Stimulated activated CD4-positive, alpha-beta T cell treated with anti-CD3 and anti-CD28 coated beads, Interleukin-1b, Interleukin-23, amount 100 ng/mL, for 1 hour (primary cell): ENCODE measurements at places on chromosomes 7 and 10.

- no peak for DNase-seq
These were observed 141.8 kb upstream of the ASAH2 start for GRCh38 chr10:50392966-50393718.

GRCh38 chr7:23093546-23093945 lies 12.0 kb upstream of the KLHL7 start:
- no peak for DNase-seq

DNA sequence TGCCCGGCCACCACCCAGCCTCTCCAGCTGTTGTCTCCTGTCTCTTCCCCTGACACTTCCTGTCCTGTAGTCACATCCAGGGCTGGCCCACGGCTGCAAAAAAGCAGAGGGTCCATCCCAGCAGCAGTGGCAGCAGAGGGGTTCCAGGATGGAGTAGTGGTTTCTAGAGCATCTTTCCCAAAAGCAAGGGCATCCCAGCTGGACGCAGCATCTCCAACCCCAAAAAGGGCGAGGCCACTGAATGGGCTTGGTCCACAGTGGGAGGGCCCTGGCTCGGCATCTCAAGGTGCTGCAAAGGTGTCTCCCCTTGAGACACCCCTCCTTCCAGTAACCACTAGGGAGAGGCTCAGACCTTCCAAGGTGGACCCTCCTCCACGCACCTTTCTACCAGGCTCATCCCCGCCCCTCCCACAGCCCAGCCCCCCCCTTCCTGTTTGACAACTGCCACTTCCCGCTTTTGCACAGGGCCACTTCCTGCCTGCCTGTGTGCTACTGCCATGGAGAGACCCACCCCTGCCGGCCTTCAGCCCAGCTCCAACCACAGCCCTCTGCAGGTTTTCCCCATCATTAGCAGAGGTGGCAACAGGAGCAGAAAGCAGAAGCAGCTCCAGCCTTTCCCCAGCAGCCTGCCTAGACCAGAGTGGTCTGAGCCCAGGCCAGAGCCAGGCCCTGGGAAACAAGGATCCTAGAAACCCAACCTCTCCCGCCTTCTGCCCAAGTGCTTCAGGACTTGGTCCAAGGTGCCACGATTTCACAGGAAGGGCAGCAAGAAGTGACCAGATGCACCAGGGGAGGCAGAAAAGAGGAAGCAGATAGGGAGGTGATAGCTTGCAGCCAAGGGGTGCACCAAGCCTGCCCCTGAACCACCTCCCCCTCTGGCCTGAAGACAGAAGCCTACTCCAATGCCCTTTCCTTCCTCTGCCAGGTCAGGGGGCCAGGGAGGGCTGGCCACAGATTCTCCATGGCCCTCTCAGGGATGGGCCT lies 8.6 kb downstream of the CAMK2G start:
- no peak for DNase-seq

DNA sequence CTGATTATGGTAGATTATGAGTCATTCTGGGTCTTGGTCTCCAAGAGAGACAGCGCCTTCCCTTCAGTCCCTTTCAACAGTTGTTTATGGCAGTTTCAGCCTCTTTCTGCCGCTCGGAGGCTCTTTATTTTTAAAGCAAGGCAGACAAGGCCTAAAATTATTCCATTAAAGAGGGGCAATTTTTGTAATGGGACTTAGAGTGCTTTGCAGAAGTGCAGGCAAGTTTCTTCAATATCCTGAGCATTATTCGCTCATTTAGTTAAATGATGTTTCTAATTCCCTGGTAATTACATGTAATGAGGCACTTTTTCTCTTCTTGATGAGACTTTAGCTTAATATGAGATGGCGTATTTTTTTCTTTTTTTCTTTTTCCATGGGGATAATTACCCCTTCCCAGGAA lies 33.6 kb downstream of the BUB3 start:
- DNase-seq = no peak

DNA sequence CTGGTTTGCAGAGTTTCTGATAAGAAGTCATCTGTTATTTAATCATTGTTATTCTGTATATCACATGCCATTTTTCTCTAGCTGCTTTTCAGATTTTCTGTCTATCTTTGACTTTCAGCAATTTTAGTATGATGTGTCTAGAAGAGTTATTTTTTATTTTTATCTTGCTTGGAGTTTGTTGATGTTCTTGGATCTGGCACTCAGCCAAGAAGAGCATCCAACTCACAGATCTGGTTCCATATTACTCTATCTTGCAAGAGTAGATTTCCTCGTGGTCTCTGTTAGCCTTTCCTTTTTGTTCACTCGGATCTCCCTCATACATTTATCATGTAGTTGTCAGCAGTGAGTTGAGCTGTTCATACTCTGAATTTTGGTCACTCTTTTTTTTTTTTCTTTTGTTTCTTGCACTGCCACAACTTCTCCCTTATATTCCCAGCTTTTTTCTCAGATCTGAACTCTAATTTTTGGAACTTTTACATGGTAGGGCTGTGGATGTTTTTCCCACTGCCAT lies 54.8 kb upstream of the CALCR start:
- no peak for DNase-seq
